ENCODE measurements at places on chromosomes 7 and 10. TPM values are rescaled to one million over a fixed set of nuclear protein-coding genes. Genes with fewer than 3 reads are reported as not detected.
A peak's percentile ranks its signal among the peaks of the same experiment; 100 is the strongest.

DNA sequence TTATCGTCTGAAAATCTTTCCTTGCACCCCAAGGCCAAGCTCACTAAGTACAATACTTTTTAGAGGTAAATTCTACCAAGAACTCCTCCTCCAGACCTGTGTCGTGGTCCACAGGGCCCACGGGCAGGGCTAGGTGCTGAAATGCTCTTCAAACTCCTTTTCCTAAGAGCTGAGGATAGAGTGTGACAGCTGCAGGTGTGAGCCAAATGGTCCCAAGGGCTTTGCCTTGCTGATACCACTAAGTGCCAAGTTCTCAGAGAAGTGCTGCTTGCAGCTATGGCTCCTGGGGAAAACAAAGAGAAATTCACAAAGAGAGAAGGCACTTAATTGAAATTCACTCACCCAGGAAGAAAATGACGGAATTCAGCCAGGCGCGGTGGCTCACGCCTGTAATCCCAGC is 868.9 kb upstream of the AUTS2 start:
- no peak for DNase-seq

DNA sequence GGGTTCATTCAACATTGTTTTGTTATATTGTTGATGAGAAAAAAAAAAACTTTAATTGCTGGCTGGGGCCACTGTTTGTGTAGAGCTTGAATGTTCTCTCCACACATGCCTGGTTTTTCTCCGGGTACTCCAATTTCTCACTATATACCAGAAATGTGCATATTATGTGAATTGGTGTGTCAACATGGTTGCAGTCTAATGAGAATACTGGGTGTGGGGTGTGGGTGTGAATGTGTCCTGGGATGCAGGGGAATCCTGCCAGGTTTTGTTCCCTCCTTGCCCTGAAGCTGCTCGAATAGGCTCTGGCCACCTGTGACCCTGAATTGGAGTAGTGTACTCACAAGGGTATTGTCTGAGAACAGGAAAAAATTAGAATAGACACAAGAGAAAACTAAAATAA is 81.4 kb downstream of the VIM start:
- no peak for DNase-seq

GRCh38 chr7:107441581-107442422 is 28.1 kb upstream of the GPR22 start:
- DNase-seq, result no peak

- DNase-seq, result no peak
These were observed 63.9 kb upstream of the BTBD16 start for GRCh38 chr10:122207163-122207562.

Gene ZFAND2A
- 14.7 TPM for total RNA-seq

Gene C10orf53
- not detected for total RNA-seq

DNA sequence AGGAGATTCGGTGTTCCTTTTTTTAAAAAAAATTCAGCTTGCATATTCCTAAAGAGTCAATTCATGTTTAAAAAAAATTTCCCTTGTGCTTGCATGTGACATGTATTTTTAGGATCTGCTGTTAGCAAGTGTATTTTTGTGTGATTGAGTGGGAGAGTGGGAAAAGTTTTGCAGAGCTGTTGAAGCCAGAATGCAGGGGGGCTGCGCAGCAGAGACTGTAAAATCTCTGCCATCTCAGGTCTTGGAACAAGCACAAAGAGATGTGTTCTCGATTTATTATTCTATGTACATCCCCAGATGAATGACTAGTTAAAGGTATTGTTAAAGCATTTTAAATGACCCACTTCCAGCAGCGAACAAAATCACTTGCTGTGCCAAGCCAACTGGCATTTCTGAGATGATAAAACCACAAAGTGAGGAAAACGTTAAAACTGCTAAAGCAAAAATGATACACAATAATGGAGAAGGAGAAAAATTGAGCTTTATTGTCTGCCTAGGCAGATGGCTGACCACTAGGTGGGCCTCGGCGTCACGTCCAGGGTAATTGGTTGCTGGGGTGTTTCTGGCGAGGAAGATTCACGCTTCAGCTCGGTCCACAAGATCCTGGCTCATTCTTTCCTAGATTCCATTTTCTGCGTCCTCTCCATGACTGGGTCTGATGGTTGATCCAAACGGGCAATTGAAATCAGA is 67.0 kb upstream of the ATRNL1 start:
- peak; percentile 37 for DNase-seq

GRCh38 chr7:127889677-127890076 is 141.6 kb downstream of the LRRC4 start:
- no peak for DNase-seq

DNA sequence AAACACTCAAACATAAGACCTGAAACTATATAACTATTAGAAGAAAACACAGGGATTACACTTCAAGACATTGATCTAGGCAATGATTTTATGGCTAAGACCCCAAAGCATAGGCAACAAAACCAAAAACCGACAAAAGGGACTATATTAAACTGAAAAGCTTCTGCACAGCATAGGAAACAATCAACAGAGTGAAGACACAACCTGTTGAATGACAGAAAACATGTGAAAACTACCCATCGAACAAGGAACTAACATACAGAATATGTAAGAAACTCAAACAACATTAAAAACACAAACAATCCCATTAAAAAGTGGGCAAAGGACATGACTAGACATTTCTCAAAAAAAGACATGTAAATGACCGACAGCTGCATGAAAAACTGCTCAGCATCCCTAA is 109.0 kb downstream of the ALOX5 start:
- DNase-seq, result no peak

GRCh38 chr7:44383566-44383965 is 58.2 kb upstream of the CAMK2B start:
- no peak for DNase-seq

DNA sequence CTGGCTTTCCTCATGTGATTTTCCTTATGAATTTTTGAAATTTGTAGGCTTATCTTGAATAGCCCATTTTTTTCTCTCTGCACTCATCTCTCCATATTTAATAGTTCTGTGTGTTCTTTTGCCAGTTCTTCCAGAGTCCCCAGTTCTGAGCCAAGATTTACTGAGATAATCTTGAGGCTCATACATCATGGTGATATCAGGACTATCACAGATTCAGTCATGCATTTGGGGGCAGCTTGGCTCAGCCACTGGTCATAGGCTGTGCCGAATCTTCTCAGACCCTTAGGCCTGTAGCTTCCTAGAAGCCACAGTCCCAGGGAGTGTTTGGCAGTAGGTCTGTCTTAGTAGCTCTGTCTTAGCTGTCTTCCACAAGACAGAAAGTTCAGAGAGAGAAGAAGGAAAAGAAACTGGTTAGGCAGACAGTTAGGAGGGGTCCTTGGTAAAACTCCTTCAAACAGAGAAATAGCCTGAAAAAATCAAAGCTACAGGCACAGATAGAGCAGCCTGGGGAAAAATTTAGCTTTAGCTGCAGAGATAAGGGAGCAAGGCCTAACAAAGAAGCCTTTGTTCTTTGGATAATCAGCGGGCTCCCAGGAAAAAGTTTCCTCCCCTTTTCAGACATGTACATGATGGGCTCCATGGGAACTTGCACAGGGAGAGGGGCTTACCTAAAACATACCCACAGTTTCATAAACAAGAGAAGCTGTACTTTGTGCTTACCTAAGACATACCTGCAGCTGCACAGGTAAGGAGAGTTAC is 29.1 kb downstream of the FAS start:
- DNase-seq, result no peak

DNA sequence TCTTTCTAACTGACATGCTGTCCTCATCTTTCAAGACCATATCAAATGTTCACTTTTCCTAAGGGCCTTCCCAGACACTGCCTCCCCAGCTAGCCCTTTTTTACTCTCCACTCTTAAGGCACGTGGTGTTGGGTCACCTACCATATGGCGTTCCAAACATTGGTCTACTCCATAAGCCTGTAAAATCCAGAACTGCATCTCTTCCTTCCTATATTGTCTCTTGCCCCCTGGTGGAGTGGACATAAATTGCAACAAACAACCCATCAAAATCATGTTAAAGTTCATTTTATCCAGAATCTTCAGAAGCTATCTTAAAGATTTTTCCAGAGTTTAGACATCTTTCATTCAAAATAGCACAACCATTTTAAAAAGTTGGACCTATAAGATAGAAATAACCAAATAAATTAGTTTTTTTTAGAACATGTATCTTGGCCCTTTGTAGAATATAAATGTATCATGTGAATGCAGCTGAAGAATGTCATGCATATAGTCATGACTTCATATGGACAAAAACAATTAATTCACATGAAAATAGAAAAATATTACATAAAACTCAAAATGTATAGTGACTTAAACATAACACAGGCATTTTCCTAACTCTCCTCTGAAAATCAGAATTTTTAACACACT is 180.6 kb upstream of the CHRM2 start:
- DNase-seq, result no peak

GRCh38 chr7:672891-673290 is 53.6 kb upstream of the DNAAF5 start:
- DNase-seq, result no peak

Gene OR2A5
- not detected for total RNA-seq

Gene CYP26A1
- total RNA-seq, result 10.0 TPM

Gene GIMAP8
- total RNA-seq, result 2.8 TPM

GRCh38 chr10:14588084-14588937 is 186.4 kb downstream of the FAM107B start:
- no peak for DNase-seq

Gene VAX1
- total RNA-seq, result 1.2 TPM

Gene TDRD1
- total RNA-seq, result under 0.01 TPM

Gene NEUROD6
- 600 TPM for total RNA-seq

GRCh38 chr7:30023524-30023923 is 3.0 kb downstream of the FKBP14 start:
- DNase-seq, result no peak

Gene PLPP4
- total RNA-seq, result 20.4 TPM

Gene RHOBTB1
- 40.6 TPM for total RNA-seq

- no peak for DNase-seq
These were observed 546.9 kb downstream of the TCERG1L start for GRCh38 chr10:130764651-130765050.

- DNase-seq, result no peak
These were observed 425.0 kb downstream of the PHTF2 start for GRCh38 chr7:78223598-78223997.

Gene CBX3
- total RNA-seq, result 201 TPM

Gene CALHM3
- total RNA-seq, result not detected

GRCh38 chr10:86727470-86727869 is 28.9 kb upstream of the BMPR1A start:
- no peak for DNase-seq

Gene STEAP2
- 2.3 TPM for total RNA-seq

DNA sequence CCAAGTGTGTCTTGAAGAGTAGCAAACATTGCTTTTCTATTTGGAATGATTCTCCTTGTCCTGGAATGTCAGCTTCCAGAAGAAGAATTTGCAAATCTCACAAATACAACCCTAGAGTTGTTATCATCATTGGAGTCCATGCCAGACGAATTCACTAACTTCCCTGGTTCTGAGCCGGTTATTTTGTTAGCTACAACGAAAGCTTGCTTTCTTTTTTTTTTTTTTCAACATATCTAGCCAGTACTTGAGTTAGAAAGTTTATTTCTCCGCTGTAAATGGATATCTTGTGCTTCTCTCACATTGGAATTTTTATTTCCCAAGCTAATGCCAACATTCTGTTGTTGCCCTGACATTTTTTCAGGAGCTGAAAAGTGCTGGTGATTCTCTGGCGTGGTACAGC is 138.1 kb upstream of the POM121L12 start:
- DNase-seq, result no peak
